ENCODE measurements at places on chromosomes 3 and 15.
A peak's percentile ranks its signal among the peaks of the same experiment; 100 is the strongest.

- DNase-seq, result peak; percentile 77
These were observed 1.9 kb upstream of the ALS2CL start for GRCh38 chr3:46695177-46695961.

- peak; percentile 3 for DNase-seq
These were observed 100.8 kb downstream of the TPRG1 start for GRCh38 chr3:189272500-189273119.

- DNase-seq, result no peak
These were observed 15.4 kb downstream of the NR2C2 start for GRCh38 chr3:14962762-14963161.

- no peak for DNase-seq
These were observed 94.9 kb downstream of the LRRK1 start for GRCh38 chr15:101013769-101014675.

GRCh38 chr3:34056181-34056910 is 257.9 kb downstream of the PDCD6IP start:
- no peak for DNase-seq

DNA sequence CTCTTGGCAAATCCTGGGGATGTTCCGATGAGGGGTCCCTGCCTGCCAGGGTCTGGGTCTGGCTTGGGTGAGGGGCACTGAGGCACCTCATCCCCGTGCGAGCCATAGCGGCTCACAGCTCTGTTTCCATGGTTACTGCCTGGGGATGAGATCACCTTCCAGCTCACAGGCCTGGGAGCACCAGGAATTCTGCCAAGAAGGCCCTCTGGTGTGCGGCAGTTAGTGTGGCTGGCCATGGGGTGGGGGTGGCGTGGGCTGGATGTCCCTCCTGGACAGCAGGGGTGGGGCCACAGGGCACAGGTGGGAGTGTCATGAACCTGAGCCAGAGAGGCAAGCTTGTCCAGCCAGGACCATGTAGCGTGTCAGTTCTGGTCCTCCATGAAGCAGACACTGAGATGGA is 22.1 kb upstream of the PRR23E start:
- peak; percentile 59 for DNase-seq

GRCh38 chr15:29452881-29453731 is 183.5 kb upstream of the NSMCE3 start:
- peak; percentile 2 for DNase-seq

GRCh38 chr15:40045572-40046217 is 6.7 kb upstream of the SRP14 start:
- DNase-seq, result no peak

DNA sequence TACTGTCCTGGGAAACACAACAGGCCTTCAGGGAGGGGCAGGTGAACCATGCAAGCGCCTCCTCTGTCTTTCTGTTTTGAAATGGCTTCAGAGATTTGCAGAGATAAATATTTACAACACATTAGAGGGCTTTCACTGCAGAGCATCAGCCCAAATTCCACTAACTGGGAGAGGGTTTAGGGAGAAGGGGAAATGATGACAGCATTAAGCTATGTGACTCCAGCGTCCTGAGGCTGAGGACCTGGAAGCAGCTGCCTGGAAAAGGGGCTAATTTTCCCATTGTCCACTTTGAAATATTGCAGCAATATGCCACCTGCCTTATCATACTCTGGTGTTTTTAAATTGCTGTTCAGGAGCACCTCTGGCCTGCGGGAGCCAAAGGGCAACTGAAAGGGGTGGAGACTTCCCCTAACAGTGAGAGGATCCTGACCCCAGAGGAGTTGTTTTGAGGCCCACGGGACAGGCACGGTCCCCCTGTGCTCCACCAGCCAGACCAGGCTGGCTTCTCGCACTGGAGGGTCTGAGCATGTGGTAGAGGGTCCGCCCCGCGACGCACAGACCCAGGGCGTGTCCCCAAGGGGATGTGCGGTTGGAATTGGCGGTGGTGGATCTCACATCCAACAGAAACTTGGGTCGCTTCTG is 110.6 kb downstream of the XXYLT1 start:
- peak; percentile 72 for DNase-seq

- no peak for DNase-seq
These were observed 73.5 kb downstream of the CEMIP start for GRCh38 chr15:80852676-80853075.

DNA sequence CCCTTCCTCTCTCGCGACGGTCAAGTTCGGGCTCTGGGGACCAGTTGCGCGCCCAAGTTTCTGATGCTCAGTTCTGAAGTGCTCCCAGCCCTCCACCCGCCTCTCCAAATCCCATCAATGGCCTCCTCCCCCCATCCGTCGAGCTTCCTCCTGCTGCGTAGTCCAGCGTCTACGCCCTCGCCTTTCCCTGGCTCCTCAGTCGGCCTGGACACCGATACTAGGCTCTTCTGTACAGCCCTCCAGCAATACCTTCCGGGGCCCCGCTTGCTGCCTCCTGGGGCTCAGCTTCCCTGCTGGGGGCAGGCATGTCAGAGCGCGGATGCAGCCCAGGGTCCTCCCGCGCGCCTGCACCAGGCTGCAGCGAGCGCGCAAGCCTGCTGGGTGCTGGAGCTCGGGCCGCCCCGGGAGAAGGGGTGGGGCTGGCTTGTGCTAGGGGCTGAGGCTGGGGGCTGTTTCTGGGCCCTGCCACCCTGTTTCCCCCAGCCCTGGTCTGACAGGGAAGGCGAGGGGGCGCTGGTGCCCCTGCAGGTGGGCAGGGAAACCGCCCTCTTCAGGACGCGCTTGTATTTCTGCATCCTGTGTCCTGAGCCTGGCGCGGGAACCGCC is 353.3 kb upstream of the SUCLG2 start:
- no peak for DNase-seq

- DNase-seq, result no peak
These were observed 45.3 kb upstream of the MAP3K13 start for GRCh38 chr3:185317674-185318073.

DNA sequence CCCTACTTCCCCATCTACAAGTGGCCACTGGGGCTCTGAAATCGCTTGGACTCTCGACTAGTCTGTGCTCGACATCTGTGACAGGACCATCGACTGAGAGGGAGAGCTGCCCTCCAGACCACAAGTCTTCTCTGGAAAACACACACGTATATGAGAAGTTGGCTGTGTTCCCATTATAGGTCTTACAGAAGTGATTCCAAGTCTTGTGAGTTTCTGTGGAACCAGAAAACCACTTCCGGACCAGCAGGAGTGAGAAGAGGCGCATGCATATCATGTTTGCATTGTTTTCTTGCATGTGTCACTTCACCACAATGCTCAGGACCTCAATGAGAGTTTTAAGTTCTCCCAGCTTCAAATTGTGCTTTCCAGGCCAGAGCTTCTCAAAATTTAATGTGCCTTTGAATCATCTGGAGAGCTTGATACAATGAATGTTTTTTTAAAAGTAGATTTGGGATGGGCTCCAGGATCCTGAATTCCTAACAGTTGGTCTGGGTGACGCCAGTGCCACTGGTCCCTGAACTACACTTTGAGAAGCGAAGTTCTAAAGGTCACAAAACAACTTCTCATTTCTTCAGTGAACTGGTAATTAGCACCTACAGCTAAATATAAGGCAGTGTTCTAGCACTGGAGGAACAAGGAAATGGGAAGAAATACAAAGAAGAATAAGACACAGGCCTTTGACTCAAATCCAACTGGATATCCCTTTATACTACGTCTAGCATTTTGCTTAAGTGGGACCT is 15.7 kb downstream of the LIPC start:
- peak; percentile 93 for DNase-seq

- DNase-seq, result peak; percentile 65
These were observed 23.5 kb downstream of the MAGEF1 start for GRCh38 chr3:184688251-184688881.

GRCh38 chr15:62059816-62060112 is 483 bp downstream of the VPS13C start:
- DNase-seq, result peak; percentile 48

GRCh38 chr3:189195302-189195701 is 23.5 kb downstream of the TPRG1 start:
- no peak for DNase-seq

DNA sequence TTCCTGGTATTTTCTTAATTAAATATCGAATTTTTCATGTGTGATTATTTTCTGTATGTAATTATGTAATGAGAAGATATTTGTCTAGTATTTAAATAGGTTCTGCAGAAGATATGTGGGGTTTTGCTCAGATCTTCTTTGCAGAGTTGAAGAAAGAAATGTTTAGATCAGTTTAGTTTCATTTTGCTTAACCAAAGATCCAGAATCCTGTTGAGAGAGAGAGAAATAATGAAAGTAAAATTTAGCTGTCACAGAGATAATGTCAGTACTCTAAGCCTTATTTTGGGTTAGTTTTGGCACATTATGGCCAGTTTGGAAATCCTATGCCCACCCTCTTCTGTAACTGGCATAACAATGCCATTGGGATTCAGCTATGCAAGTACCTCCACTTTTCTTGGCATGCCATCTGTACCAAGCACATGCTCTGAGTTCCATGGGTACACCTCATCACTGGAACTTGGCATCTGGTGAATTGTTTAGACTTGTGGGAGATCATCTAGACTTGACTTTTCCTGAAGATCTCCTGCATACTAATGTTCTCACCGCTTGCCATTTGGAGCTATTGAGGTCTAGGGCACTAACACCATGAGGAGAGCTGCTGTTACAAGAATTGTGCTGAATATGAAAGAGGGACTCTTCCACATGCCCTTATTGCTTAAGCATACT is 30.9 kb downstream of the PLSCR1 start:
- no peak for DNase-seq

- no peak for DNase-seq
These were observed 67.6 kb upstream of the NTRK3 start for GRCh38 chr15:88323976-88324740.

DNA sequence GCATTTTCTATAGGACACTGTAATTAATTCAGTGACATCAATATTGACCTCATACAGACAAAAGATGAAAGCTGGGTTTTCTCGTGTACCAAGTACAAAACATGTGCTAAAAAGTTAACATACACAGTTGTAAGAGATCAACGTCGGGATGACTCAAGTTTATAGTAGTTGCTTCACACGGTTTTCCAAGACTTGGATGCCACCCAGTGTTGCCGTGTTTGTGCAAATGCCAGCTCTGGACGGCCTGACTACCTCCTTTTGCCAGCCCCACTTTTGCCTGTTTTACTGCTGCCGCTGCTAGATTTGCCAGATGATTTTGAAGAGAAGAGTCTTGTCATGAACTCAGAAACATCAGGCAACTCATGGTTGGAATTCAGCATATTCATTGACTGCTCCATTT is 17.6 kb downstream of the EMC7 start:
- DNase-seq, result no peak

DNA sequence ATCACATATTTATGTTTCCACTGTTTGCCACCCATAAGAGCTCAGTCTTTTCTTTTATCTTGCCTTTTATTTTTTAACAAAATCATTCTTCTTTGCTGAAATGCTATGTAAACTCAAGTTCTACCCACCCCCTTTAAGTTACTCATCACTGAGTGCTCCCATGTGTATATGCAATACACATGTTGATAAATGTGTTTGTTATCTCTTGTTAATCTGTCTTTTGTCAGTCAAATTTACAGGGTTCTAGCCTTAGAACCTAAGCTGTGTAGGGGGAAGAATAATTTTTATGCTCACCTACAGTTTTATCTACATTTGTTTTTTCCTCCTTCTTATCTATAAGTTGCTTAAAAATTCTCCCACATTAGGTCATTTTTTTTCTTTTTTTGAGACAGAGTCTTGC is 1195.9 kb downstream of the ROBO2 start:
- DNase-seq, result peak; percentile 25

DNA sequence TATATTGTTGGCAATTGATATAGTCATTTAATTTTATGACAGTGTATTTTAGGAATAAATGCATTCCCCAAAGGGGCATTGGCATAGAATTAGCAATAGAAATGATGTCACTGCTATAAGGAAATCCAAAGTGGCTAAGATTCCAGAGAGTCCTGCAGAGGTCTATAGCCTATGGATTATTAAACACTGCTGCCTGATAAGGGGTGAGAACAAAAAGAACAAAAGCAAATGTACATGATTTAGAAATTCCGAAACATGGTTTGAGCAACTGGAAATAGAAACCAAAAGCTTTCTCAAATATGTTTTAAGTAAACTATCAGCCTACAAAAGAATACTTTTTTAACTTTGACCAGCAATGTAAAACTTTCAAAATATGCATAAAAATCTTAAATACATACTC is 280.1 kb upstream of the RASGRP1 start:
- DNase-seq, result no peak

GRCh38 chr15:94937242-94937641 is 705.9 kb downstream of the MCTP2 start:
- no peak for DNase-seq

DNA sequence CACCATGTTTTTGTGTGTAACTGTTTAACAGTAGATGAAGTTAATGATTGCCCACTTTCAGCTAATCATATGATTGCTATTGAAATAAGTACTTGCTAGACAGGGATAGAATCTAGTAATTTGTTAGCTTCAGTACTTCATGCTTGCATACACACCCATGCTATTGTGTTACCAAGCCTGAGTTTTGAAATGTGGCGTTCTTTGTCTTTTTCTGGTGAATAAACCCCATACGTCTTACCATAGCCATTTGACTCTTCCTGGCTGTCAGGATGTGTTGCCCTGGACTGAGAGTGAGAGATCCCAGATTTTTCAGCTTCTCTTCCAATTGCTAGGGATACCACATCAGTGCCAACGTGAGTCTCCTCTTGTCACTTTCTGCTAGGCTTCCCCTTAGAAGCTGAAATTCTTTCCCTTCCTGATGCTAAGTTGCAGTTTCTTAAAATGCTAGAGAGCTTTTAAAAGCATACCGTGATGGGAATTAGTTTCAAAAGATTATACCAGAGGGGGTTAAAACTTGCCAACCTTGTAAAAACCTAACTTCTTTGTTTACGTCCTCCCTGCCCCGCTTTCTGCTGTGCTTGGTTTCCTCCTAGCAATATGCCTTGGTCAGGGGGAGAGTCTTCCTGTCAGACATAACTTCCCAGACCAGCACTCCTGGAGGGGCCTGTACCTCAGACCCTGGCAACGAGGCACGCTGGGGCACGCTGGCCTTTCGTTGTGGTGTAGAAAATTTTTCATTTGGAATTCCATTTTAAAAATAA is 62.9 kb upstream of the ULK4 start:
- DNase-seq, result peak; percentile 25

DNA sequence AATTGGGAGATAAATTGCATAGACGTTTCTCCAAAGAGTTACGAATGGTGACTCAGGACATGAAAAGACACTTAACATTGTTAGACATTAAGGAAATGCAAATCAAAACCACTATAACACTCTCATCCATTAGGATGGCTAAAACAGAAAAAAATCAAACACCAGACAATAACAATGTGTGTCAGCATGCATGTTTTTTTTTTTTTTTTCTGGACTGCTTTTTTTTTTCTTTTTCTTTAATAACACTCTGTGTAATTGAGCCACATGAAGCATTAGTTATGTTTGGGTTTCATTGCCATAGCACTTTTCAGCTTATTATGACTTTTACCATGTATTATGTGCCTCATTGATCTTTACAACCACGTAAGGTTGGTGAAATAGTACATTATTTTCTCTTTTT is 95.0 kb downstream of the NFKBIZ start:
- no peak for DNase-seq

GRCh38 chr15:34301058-34301457 is 36.5 kb downstream of the SLC12A6 start:
- no peak for DNase-seq

DNA sequence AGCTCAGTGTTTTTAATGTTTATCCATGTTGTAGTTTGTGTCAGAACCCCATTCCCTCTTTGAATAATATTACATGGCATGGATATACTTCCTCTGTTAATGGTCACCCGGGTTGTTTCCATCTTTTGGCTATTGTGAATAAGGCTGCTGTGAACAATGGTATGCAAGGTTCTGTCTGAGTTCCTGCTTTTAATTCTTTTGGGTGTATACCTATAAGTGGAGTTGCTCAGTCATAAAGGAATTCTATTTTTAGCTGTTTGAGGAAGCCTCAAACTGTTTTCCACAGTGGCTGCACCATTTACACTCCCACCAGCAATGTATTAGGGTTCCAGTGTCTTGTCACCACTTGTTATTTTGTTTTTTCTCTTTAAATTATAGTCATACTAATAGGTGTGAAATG is 99.6 kb downstream of the SLC25A26 start:
- DNase-seq, result no peak
